ENCODE measurements at places on chromosomes 1 and 21.

GRCh38 chr1:244181867-244182266, 130.8 kb downstream of the ZBTB18 start:
- no peak for DNase-seq

GRCh38 chr1:242535986-242536385, 11.5 kb upstream of the PLD5 start:
- no peak for DNase-seq

DNA sequence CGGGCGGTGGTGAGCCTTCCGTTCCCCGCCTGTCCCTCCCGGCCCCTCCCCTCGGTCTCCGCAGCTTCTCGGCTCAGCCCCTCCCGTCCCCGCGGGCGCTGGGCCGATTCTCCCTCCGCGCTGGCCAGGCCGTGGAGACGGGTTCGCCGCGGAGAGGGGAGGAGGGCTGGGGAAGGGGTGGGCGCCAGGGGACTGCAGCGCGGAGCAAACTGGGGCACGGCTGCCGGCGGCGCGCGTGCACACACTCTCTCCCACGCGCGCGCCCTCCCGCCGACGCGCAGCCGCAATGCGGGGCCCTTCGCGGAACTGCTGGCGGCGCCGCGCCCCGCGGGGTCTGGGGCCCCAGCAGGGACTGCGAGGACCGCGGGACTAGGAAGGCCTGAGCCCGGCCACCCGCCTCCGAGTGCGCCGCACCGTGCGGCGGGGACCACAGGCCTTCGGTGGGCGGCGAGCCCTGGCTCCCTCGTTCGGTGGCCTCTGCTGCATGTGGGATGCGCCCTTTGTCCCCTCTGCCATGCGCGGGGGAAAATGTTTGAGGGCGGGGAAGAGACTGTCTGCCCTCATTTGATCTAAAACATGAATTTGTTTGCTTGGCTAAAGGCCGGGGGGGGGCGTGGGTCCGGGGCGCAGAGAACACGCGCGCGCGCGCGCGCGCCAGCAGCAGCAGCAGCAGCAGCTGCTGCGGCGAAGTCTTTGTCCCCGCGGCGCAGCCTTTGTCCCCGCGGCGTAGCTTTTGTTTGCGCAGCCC, 90.7 kb upstream of the VAMP3 start:
- DNase-seq = peak; percentile 58

- DNase-seq = no peak
Observed at GRCh38 chr1:51957618-51958017, 32.9 kb downstream of the RAB3B start.

DNA sequence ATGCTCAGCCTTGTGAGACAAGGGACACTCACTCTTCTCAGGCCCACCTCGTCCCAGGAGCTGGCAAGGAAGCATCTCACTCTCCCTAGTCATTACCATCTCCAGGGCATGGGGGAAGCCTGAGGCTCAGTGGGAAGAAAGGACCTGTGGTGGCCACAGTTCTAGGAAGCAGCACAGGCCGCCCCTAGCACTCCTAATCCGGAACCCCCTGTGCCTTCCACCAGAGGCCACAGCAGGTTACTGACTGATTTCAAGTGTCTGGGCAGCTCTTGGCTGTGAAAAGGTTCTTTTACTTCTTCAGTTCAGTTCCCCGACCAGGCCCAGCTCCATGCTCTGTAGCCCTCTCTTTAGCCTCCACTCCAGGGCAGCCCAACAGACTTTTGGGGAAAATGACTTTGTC, 84.4 kb downstream of the TRABD2B start:
- no peak for DNase-seq
